Activated gamma-delta T cell (primary cell): ENCODE measurements at places on chromosomes 2 and 18.

DNA sequence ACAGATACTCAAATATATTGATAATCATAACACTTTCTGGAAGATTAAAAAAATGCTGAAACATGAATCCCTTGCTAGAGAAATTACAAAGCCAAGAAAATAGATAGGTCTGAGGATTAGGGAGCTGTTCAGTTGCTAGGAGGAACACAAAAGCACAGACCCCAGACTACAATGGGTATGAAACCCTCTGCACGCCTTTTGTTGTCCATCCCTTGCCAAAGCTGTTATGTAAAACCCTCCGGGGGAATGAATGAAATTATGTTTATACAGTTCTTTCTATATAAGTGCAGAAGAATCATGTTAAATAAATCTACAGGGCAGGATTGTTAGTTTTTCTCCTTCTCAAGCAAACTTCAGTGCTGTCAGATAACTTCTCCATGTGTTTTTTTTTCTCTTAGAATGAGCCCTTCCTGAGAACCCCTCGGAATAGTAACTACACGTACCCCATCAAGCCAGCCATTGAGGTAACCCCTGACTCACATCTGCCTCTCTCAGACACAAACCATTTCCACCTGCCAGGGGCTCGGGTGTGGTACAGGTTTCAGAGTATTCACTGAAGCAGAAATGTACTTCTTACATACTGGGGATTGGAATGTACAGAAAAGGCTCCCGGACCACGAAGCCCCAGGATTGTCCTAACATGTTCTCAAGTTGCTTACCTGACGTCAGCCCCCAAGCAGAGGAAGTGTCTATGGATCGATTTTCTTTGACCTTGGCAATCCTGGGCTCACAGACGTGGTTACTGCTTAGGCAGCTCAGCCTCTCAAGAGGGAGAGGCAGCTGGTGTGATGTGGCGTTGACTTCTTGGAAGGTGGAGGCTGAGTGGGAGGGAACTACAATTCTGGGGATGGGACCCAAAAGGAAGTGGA, 118.0 kb downstream of the PLB1 start:
- DNase-seq, result no peak

DNA sequence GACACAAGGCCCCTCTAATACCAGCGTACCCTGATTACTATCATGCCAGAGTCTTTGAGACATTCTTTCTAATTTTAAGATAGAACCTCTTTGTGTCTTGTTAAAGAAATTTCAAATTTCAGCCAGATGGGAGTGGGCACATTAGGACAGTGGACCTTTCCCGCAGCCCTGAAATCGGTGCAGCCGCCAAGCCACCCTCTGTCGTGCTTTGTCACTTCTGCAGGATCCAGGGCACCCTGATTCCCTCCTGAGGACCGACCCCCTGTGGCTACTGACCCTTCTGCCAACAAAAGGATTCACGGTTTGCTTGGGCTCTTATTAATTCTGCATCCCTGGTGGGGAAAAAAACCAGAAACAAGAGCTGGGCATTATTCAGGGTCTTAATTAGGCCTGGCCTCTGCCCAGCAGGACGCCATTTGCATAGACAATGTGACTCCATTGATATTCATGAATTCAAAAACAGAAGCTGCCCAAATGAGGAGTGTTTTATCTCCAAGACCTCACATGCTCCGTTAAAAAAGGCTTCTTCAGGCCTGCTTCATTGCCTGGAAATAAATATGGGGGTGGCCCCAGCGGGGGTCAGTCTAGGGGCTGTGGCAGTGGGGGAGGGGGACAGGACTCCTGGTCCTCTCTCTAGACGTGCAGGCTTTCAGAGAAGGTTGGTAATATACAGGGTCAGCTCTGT, 116.9 kb downstream of the ALPK2 start:
- no peak for DNase-seq

- no peak for DNase-seq
Measured at GRCh38 chr18:9826685-9827084, 59.1 kb upstream of the TXNDC2 start.

GRCh38 chr2:40036241-40036640, 257.2 kb upstream of the THUMPD2 start:
- no peak for DNase-seq

DNA sequence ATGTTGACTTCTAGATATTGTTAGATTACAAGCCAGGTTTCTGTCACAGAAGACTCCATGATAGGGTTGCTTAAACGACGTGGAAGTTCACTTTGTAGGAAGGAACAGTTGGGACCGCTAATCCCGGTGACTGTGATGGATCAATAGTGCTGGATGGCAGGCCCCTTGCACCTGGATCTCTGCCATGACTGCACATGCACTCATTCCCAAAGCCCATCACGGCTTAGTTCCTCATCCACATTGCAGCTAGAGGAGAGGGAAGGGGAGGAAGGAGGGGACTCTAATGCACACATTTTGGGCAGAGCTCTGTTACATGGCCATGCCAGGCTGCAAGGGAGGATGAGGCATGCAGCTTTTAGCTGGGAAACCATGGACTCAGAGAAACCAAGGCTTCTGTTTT, 773.7 kb upstream of the RAB6C start:
- no peak for DNase-seq

GRCh38 chr2:85997017-85997970, 108.4 kb downstream of the POLR1A start:
- no peak for DNase-seq

DNA sequence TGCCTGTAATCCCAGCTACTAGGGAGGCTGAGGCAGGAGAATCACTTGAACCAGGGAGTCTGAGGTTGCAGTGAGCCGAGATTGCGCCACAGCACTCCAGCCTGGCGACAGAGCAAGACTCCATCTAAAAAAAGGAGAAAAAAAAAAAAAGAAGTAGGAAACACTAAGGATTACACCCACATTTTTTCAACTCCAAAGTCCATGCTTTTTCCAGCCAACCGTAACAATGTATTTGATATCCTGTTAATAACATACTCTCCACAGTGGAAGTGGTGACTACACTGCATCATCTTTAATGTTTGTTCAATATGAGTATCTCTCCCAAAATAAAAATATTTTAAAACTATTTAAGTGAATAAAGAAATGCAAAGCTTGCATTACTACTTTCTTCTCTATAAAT, 481.6 kb upstream of the ACVR2A start:
- no peak for DNase-seq

DNA sequence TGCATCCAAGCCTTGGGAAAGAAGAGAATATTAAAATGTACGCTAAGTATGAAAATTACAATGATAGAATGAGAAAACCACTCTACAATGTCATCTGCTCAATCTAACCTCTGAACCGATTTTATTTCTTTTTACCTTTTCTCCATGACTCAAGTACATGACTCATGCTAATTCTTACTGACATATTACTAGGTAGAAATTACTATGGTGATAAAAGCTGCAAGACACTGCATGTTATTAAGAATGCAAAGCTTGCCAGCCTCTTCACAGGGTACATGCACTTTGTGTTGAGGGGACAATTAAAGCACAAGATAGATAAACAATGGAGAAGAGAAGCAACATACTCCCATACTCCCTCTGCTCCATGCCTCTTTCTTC, 20.7 kb downstream of the SFT2D3 start:
- DNase-seq, result no peak

DNA sequence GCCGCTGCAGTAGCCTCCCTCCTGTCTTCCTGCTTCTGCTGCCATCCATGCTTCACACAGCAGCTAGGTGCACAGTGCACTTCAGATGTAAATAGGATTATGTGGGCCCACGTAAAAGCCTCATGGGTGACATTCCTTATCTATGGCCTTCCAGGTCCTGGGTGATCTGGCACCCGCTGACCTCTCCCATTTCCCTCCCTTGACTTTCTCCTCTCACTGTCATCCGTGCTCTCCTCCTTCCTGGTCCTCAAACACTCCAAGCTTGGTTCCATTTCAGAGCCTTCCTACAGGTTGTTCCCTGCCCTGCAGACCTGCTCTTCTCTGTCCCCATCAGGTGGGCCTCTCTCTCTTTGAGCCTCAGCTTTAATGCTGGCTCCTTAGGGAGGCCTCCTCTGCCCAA, 4.0 kb upstream of the SMYD5 start:
- DNase-seq, result no peak

GRCh38 chr2:239178484-239178883, 222.3 kb downstream of the HDAC4 start:
- DNase-seq, result no peak

- no peak for DNase-seq
Measured at GRCh38 chr18:36211612-36212065, 24.3 kb downstream of the MOCOS start.

- DNase-seq, result no peak
Measured at GRCh38 chr2:65671670-65672242, 239.4 kb upstream of the SPRED2 start.

DNA sequence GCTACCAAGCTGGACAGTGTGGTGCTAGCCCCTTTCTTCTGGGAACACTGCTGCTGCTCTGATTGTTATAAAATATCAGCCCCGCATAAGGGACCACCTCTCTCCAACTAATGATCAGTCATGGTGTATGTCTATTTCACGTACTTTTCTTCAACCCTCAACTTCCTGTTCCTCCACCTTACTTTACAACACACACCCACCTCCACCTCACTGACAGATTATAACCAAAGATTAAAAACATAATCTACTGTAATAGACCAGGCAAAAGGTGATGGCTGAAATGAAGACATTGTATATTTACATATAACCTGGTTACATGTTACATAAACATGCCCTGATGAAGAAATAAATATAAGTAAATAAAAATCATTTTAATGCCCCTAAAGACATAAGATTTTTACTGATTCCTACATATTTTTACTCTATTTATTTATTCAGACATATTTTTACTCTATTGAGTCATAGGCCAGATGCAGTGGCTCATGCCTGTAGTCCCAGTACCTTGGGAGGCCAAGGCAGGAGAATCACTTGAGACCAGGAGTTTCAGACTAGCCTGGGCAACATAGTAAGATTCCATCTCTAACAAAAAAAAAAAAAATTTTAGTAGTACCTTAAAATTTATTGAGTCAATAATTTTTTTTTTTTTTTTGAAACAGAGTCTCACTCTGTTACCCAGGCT, 12.8 kb downstream of the STK39 start:
- no peak for DNase-seq

DNA sequence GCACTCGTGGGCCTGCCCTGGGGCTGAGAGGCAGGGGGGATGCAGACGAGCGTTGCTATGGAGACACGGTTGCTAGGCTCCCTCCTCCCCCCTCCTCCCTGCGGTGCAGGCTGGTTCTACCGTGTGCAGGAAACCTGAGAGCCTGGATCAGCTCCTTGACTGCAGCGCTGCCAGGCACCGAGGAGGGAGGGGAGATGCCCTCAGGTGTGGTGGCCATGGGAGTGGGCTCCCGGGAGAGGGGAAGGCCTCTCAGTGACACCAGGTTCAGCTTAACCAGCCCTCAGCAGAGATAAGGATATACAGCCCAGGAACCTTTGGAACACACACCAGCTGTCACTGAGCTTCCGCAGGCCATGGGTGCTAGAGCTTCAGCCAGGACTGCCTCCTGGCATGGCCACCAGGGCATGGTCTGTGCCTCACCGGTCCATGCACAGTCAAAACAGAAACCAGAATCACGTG, 124.4 kb upstream of the PXDN start:
- DNase-seq, result no peak
